ENCODE measurements at places on chromosomes 5 and 9. TPM values are rescaled to one million over a fixed set of nuclear protein-coding genes. Genes with fewer than 3 reads are reported as not detected.

GRCh38 chr5:142327111-142327842 lies 2.5 kb upstream of the SPRY4 start:
- DNase-seq, result peak; percentile 51

DNA sequence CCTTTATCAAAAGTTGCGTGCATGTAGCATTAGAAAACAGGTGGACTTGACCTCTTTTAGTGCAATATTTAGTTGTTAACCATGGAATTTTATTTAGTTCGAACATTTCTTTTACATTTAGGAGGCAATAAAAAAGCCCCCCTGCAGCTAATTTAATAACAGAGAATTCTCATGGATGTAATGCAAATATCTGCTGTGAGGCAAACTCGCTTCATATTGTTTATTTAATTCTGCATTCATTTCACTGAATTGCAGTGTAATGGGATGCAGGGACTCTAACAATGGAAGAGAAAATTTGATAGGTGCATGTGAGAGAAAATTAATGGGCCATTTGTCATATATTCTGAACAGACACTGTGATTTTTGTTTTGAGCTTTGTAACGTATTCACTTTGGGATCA lies 205.1 kb upstream of the CHD1 start:
- DNase-seq, result no peak

DNA sequence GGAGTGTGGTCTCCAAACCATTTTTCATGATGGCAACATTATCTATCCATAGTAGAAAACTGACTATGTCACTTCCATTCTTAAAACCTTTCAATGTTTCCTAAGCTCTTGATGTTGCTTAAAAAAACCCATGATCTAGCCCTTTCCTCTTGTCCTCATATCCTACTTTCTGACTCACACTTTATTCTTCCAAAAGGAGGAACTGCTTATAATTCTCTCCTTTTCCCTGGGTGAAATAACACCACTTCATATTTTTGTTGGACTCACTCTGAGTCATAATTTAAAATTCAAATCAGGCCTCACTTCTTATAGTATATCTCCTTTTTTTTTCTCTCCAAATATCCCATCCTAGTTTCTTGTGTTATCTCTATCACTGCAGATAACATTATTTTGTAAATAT lies 513.9 kb downstream of the MAN2A1 start:
- DNase-seq, result peak; percentile 12

IL4 gene
- total RNA-seq, result not detected

SLC36A3 gene
- not detected for total RNA-seq
